ENCODE measurements at places on chromosomes 12 and 14.
A peak's percentile ranks its signal among the peaks of the same experiment; 100 is the strongest.

GRCh38 chr12:122841544-122842321 is 6.5 kb downstream of the HIP1R start:
- peak; percentile 67 for DNase-seq

- DNase-seq = no peak
These were observed 141.9 kb downstream of the BICD1 start for GRCh38 chr12:32248441-32249140.

- no peak for DNase-seq
These were observed 225.6 kb downstream of the VRK1 start for GRCh38 chr14:97022741-97023140.

DNA sequence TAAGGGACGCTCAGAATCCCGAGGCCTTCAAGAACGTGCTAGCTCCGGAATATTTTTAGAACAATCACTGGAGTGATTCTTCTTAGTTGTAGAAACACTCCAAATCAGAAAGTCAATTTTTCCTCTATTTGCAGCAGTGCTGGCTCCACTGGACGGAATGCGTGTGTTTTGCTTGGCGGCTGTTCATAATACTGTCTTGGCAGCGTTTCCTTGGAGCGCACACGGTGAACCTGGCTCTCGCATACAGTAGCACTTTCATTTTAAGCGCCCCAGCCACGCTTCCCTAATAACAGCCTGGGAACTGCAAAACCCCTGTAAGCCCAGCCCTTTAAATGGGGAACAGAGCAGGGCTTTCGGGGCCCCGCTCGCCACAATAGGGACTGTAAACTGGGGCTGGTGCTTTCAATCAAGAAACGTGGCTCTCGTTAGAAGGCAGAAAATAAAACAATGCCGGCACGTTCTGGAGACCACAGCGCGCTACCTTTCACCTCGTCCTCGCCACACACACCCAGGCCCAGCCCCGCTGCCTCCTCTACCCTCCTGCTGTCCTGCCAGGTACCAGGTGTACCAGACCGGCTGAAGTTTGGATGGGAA is 79.9 kb downstream of the BCL11B start:
- DNase-seq = no peak

- DNase-seq = peak; percentile 93
These were observed 25.4 kb downstream of the BRF1 start for GRCh38 chr14:105275267-105275946.

- DNase-seq = no peak
These were observed 49.1 kb downstream of the KCNA1 start for GRCh38 chr12:4958697-4959375.

DNA sequence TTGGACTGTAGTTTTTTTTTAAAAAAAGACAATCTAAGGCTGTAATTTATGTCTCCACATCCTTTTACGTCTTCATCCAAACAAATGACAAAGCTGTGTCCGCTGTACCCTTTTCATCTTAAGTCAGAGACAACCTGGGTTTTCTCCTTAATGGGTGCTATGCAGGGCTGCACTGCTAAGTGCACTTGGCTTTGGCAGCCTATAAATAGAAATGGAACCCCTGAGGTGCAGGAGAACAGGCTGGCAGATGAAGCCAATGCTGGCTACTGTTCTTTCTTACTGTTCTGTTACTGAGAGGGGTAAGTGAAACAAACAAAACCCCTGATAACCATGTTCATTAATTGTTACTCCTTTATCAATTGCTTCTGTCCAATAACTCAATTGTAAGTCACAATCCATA is 47.1 kb upstream of the KICS2 start:
- DNase-seq = no peak

DNA sequence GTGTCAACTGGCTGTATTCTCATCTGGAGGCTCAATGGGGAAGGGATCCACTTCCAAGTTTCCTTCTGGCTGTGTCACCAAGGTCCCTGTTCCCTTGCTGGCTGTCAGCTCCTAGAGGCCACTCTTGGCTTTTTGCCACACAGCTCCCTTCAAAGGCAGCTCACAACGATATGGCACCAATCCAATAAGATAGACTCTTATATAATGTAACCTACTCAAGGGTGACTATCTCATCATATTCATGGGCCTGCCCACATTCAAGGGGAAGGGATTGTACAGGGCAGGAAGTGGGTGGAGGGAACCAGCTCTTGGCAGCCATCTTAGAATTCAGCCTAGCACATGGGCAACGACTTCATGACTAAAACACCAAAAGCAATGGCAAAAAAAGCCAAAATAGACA is 98.7 kb upstream of the PLXNC1 start:
- DNase-seq = no peak

DNA sequence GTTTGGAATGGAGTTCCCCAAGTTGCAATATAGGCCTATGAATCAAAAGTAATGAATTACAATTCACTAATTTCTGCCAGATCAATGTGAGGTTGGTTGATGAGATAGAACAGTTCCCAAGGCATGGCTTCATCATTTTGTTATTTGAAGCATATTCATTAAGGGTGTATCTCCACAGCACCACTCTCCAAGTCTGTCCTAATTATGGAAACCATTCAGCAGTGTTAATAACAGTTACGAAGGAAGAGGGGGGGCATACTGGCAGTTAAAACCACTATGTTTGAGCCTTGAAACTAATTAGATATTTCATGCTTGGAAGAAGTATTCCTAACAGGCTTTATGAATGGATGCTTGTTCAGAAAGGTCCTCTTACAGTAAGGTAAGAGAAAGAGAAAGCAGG is 520.3 kb downstream of the DIO2 start:
- DNase-seq = no peak

Measured in fibroblast of gingiva (primary cell).